COR-L47 (cell line): ENCODE measurements at places on chromosomes 6 and 20.

DNA sequence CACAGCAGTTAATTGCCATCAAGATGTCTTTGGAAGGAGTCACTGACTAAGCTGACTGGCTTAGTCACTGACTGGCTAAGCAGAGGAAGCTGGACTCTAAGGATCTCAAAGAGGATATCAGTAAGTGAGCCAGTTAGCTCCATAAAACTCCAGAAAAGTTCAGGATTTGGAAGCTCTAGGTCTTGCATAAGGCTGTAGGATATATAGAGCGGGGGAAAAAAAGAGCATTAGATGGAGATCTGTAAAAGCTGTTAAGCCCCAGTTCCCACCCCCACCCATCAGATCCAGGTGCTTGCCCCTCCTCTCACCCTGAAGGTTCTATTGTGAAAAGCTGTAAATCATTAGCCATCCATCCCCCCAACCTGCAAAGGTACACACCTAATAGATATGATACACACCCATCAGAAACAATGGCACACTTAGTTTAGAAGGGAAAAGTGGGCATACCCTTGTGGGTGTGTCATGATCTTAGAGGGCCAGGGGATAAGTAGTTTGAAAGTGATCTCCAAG lies 32.2 kb downstream of the CARMIL1 start:
- DNase-seq: no peak

DNA sequence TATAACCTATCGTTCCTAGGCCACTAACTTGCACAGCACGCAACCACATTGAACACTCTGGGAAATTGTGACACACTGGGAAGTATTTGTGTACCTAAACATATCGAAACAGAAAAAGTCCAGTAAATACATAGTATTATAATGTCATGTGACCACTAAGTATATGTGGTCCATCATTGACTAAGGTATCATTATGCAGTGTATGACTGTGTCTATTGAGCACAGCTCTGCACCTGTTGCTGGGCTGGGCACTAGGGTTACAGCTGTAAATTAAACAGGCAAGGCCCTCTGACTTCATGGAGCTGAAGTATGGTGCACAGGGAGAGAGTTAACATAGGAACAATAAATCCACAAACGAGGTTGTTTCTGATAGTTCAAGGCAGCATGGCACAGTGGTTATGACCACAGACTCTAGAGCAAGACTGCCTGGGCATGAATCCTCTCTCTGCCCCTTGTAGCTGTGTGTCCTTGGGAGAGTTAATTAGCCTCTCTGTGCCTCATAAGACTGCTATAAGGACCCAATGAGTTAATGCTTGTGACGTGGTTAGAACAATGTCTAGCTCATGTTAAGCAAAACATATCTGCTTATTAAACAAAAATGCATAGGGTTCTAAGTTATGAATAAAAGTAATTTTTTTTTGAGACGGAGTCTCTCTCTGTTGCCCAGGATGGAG lies 10.6 kb downstream of the BCAS1 start:
- no peak for DNase-seq

- DNase-seq: no peak
These were observed 3.7 kb downstream of the KCNK17 start for GRCh38 chr6:39310542-39310941.

DNA sequence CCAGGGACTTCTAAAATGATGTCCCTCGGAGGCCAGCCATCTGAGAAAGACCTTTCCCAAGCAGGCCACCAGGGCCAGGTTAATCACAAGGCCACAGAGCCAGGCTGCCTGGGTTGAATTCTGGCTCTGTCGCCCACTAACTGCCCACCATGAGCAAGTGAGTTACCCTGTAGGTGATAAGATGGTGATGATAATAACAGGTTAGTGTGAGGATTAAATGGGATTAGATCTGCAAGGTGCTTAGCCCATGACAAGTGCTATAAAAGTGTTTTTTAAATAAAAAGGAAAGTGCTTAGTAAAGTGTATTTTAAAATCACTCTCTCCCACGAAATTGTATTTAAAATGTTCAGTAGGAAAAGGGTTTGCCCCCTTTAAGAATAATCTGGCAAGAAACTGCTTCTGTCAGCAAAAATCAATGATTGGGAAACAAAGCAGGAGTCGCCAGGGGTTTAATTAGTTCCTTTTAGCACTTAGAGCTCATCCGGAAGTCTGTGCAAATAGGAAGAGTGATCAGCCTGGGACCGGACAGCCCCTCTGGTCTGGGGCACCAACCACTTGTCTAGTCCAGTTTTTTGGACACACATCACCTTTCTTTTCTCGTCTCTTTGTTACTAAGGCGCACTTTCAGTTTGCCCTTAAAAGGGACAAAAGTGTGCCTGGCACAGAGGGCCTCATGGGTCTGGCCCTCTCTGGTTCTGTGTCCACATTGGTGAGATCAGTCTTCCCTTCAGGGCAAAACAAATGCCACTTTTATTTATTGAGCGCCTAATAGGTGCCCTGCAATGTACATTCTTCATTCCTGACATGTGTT lies 150.4 kb downstream of the GRM4 start:
- no peak for DNase-seq

- no peak for DNase-seq
These were observed 90.2 kb downstream of the PHACTR1 start for GRCh38 chr6:12806796-12807195.

DNA sequence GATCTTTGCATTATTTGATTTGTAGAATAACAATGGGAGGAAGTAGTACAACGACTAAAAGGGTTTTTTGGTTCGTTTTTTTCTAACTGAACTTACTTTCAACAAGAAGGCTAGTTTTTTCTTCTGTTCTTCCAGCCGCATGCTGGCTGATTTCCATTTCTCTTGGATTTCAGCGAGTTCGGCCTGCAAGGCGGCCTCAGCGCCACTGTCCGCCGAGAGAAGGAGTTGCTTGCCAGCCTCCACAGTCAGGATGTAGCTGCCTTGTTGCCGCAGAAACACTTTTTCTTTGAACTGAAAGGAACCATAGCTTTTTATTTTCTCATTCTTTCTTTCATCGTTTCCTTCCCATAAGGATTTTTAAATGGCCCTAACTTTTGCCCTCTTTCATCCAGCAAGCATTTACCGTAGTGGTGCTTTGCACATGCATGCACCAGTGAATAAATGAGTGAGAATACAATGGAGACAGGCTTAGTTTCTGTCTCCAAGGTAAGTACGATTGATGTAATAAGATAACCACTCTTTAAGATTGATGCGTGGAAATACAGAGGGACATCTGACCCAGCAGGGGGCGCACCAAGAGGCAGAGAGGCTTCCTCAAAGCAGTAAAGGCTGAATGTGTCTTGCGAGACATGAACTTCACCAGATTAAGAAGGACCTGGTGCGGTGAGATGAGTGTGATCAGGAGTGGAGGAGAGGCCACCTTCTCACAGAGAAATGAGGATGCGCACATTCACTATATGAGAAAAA lies 398.8 kb downstream of the ESR1 start:
- DNase-seq: no peak

- DNase-seq: no peak
These were observed 25.2 kb downstream of the TBPL1 start for GRCh38 chr6:133977983-133978895.

DNA sequence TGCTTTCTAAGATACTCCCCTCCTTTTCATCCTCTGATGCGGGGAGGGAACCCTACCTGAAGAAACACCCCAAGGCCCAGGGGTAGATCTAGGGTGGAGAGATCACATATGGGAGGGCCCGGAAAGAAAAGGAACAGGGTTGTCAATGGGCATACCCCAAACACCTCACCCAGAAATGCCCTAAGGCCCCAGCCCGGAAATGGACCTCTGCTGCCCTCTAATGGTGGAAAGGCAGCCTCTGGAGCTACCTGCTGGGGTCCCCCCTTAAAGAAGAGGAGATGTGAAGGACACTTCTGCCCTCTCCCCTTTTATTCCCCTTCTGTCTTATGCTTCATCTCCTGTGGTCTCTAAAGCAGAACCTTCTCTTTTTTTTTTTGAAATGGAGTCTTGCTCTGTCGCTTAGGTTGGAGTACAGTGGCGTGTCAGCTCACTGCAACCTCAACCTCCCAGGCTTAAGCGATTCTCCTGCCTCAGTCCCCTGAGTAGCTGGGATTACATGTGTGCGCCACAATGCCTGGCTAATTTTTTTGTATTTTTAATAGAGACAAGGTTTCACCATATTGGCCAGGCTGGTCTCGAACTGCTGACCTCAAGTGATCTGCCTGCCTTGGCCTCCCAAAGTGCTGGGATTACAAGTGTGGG lies 458 bp upstream of the ARMC12 start:
- peak; percentile 43 for DNase-seq

DNA sequence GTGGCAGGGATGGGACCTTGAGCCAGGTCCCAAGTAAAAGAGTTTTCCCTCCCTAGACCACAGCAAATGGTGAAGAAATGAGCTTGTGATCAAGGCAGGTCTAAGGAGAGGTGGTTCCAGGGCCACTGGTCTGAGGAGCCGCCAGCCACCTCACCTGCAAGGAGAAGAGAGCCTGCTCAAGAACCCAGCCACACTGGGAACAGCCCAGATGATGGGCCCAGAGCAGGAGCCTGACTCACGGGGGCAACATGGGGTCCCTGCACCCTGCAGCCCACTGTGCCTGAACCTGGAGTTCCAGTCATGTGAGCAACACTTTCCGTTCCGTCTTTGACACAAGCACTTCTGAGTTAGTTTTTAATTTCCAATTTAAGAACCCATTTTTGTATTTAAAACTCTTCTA lies 204.5 kb upstream of the CDH4 start:
- no peak for DNase-seq

DNA sequence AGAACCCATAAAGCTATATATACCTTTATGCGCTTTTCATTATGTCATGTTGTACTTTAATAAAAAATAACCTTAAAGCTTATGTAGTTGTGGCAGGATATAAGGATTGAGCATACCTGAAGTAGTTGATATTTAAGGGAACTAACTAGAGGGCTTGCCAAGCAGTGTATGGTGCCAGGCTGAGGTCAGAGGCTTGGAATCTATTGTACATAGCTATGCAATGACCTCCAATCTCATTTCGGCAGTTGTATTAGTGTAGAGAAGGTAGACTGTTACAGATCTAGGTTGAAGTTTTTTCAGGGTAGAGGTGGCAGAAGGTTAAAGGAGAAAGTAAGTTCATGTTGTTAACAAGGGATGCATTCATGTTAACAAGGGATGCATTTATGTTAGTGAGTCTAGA lies 397.7 kb upstream of the HS3ST5 start:
- no peak for DNase-seq
